ENCODE measurements at places on chromosomes 2 and 18.
A peak's percentile ranks its signal among the peaks of the same experiment; 100 is the strongest.

GRCh38 chr2:241803387-241804325 is 5.3 kb upstream of the NEU4 start:
- no peak for DNase-seq

DNA sequence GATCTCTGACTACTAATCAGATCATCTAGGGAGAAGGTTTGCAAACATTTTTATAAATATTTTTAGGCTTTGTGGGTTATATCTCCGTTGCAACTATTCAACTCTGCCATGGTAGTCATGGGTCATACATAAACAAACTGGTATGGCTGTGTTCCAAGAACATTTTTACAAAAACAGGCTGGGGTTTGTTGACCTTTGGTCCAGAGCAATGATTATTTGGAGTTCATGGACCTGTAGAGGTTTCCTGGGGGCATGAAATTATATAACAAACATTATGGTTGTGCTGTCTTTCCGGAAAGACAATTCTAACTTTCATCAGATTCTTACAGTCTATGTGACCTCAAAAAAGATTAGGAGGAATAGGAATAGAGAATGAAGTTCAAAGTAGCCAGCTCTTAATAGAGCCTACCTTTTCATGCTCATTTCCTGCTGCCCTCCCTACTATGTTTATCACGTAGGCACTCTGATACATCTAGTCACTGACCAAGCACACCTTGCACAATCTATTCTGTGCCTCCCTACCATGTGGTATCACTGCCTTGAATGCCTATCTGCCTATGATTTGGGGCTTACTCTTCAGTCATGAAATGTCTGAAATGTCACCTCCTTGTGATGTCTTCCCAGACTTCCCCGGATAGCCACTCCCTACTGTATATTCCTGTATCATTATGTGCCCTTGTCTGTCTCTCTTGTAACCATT is 102.4 kb upstream of the SCN1A start:
- no peak for DNase-seq

- DNase-seq = no peak
Observed at GRCh38 chr2:8849327-8849726, 11.9 kb upstream of the KIDINS220 start.

GRCh38 chr2:221283896-221284545 is 288.1 kb downstream of the EPHA4 start:
- no peak for DNase-seq

- no peak for DNase-seq
Observed at GRCh38 chr2:98324181-98324580, 22.1 kb upstream of the CNGA3 start.

GRCh38 chr2:25018681-25019080 is 23.2 kb upstream of the EFR3B start:
- DNase-seq = no peak

DNA sequence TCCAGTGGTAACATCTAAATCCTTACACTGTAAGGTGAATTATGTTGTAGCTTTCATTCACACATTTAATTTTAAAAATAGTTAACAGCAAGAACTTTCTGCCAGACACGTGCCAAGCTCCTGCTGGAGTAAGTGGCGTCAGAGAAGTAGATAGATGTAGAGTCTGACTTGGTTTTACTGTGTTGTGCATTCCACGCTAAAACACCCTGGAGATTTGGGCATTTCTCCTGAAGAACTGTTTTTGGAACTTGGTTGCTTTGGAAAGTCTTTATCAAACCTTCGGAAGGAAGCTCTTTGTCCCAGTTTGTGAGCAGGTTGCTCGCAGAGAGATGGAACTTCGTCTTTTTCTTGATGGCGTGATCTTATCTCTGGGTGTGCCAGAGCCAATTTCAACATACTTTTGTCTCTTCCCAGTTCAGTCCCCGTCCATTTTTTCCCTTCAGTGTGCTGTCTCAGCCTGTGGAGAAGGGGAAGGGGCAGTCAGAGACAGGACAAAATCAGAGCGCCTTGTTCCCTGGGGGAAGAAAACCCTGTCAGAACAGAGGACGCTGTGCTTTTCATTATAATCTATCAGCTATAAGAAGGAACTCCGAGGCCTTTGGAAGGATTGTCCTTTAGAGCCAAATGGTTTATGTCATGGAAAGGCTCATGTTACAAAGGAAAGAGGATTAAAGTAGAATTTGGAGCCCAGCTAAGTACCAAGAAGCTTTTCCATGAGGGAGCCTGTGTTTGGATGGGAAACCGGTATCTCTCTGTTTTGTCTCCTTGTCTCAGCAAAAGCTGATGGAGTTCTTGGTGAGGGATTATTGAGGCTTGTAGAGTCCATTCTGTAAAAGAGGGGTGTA is 18.9 kb downstream of the GRHL1 start:
- DNase-seq = no peak

DNA sequence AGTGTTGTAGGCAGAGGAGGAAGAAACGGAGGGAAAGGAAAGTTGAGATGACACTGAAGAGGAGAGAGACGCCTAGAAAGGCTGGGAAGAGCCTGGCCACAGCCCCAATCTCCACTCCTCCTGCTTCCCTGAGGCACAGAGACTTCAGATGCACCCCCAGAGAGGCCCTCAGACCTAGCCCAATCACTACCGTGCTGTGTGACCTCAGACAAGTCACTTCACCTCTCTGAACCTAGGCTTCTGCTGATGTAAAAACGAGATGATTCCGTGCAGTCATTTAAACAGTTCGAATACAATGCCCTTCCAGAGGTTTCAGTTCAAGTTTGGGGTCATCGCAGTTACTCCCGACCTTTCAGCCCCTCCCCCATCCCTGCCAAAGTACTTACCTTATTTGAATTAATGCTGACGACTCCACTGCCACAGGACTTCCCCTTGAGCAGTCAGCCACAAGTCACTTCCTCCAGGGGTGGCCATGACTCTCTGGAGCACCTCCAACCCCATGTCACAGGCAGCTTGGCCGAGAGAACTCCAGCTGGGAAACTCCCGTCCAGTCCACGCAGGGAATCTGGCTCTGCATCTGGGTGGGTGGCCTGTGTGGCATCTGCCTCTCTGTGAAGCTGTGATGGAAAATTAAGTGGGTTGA is 105.2 kb upstream of the ID2 start:
- DNase-seq = no peak

DNA sequence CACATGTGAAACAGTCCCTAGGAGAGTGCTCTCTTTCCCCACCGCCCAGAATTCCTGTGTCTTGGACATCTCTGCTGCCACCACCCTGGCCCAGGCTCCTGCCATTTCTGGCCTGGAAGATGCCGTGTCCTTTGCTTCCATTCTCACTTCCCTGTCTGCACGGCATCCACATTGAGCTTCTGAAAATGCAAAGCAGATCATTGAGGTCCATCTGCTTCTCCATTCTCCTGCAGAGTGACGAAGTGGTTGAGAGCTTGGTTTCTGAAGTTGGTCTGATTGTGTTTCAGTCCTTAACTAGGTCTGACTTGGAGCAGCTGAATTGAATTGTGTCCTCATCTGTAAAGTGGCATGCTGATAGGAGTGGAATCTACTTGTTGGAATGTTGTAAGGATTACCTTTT is 98.7 kb upstream of the MGAT5 start:
- no peak for DNase-seq

- DNase-seq = no peak
Observed at GRCh38 chr2:219292616-219293015, 13.4 kb downstream of the DNAJB2 start.

DNA sequence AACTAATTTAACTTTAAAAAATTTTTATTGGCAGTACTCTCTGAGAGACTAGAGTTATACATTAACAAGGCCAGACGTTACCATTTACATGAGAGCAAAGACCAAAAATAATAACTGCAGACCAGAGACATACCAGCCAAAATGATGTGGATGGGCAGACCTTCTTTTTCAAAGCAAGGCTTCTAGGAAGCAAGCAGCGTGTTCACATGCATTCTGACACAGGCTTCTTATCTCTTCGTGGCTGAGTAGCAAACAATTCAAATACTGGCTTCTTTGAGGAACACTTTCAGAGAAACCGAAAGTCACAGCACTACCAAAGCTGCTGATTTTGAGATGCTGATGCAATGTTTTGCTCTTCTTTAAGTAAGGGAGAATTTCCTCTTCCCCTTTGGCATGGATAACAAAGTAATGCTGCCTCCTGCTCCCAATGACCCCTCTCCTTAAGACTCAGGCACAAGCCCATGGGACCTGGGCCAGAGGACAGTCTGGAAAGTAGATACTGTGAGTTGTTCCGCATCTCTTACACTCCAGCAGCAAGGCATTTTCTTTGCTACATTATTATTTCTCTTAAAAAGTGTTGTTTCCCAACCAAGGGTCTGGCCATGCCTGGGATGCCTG is 181.9 kb downstream of the MREG start:
- DNase-seq = no peak

GRCh38 chr2:168244318-168244717 is 3.1 kb downstream of the STK39 start:
- DNase-seq = no peak

- DNase-seq = no peak
Observed at GRCh38 chr2:108184419-108184818, 55.3 kb upstream of the SULT1C3 start.

DNA sequence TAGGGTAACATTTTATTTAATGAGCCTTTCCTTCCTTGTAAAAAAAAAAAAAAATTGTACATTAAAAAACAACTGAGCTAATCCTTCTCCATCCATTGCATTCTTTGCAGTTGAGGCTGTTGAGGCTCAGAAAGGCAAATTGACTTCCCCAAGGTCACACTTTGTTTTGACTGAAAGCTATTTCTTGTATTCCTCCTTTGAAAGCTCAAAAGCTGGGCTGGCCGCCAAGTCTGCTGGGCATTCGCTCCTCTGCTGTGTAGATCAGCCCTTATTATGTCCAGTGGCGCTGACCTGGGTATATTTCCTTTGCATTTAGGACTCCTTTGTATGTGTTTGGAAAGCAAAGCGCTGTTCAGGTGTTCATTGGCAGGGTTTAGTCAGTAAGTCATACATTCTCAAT is 44.0 kb downstream of the SGPP2 start:
- no peak for DNase-seq

GRCh38 chr2:218010140-218010983 is 7.6 kb upstream of the TNS1 start:
- no peak for DNase-seq

DNA sequence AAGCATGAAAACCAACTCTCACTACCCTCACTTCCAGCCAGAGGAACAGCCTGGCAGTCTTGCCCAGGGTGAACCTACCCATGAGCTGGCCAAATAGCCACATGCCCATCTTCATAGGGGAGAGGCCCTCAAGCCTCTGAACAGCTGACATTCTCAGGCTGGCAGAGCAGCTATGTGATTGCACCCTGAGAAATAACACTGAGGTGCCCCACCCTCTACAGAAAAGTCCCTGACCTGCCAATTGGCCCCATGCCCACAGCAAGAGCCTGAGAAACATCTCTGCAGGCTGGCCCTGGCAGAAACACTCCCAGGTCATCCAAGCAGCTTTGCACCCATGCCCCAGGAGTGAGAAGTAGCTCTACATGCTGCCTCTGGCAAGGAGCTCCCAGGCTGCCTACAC is 127.4 kb upstream of the OTX1 start:
- no peak for DNase-seq

- no peak for DNase-seq
Observed at GRCh38 chr2:205198140-205198525, 484.2 kb upstream of the NRP2 start.

GRCh38 chr18:21439431-21439846 is 161.1 kb downstream of the ESCO1 start:
- no peak for DNase-seq

DNA sequence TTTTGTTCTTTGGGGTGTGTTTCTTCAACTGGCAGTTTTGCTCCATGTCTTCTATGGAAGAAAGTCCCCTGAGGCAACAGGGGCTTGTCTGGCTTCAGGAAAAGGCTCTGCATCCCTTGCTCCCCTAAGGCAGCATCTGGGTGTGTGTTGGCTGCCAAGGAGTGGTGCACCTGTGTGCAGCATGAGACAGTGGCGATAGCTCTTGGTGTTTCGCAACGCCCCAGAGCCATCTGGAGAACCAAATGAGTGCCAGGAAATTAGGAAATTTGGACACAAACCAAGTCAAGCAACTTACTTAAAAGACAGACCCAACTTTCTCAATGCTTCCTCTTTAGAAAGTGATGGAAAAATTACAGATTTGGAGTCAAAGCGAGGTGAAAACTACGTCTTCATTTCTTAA is 1044.4 kb upstream of the CNTNAP5 start:
- DNase-seq = no peak

DNA sequence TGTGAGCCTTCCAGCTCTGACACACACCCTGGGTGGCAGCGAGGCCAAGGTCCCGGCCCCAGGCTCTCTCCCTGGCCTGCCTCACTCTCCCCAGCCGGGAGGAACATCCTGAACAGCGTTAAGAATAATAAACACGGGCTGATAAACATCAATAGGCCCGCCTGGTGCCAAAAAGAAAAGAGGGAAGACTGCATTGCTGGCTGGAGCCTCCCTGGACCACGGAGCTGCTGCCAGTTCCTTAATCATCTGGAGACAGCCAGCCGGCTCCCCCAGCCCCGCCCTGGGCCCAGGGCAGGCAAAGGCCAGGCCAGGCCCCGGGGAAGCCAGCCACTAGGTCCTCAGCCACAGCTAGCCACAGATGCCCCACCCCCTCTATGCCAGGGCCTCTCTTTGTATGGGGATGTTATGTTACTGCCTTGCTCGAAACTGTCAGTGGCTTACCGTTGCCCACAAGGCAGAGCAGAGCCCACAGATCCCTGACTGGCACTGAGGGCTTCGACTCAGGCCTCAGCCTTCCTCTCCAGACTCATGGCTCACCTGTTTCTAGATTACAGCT is 293.7 kb downstream of the DYSF start:
- DNase-seq = no peak

- peak; percentile 85 for DNase-seq
Observed at GRCh38 chr18:26863122-26863879, 2.2 kb downstream of the AQP4 start.

DNA sequence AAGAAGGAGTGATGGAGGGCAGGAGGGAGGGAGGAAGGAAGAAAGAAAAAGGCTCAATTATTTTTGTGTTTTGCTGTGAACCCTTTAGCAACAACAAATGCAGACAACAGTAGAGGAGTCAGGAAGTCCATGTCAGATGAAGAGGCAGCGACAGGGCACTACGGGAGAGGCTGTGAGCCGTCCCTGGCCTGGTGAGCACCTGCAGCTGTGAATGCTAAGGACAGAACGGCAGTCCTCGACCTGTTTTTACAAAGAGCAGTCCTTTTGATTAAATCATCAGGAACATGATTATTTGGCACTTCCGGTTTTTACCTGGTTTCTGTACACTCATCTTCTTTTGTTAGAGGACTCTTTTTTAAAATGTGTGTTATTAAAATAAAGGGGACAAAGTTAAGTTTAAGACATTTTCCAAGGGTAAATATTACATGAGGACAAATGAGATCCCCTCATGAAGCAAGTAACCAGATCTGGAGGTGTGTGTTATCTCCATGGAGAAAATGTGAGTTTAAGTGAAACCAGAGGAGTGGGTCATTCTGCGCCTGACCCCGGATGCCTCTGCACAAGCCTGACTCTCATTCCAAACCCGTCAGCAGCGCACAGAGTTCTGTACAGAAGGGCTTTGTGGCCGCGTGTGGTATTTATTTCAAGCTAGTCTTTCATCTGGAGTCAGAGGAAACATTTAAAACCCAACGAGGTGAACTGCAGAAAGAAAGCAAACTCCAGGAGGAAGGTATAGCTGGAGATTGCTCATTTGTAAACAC is 492.5 kb downstream of the SOX11 start:
- no peak for DNase-seq

Measured in anterior cingulate cortex (tissue), 58 donors.